ENCODE measurements at places on chromosomes 5 and 9. TPM values are rescaled to one million over a fixed set of nuclear protein-coding genes. Genes with fewer than 3 reads are reported as not detected.

The PLGRKT gene
- total RNA-seq: 41.4 TPM

The PDE8B gene
- not detected for total RNA-seq

The IFNA7 gene
- total RNA-seq: not detected

The MYO10 gene
- total RNA-seq: not detected
